ENCODE measurements at places on chromosomes 5 and 9.

- DNase-seq = no peak
Observed at GRCh38 chr9:19725970-19726369, 62.9 kb downstream of the SLC24A2 start.

DNA sequence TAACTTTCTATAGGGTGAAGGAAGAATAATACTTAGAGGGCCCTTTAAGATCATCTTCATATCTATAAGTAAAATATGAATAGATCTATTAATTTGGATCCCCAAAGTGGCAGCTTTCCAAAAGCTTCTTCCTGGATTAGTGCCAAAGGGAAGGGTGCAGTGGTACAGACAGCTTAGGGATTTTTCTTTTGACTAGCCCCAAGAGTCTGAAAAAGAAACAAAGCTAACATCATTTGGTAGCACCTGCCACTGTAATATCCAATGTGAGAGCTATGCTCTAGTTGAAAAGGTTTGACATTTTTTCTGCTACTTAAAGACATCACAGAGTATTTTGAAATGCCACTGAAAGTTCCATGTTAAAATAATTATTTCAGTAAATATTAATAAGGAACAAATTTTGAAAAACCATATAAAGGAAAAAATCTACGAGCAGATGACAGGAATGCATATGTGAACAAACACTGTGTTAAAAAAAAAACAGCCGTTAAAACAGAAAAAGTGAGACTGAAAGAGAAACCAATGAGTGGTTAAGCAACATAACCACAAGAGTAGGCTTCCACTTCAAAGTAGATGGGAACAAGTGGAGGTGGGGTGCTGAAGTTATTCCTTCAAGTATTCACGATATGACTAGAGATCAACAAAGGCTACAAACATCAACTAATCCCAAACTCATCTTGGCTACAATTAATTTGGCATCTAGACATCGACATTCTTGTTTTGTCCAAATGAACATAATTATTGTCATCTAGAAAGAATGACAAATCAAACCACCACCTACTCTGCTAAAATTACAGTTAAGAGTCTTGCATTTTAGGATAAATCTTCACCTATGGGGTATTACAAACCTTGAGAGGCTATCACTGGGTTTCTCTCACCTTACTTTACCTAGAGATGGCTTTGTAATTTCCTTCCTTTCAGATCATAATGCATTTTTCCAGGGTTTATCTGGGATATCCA is 137.5 kb downstream of the CPLANE1 start:
- DNase-seq = no peak

- DNase-seq = no peak
Observed at GRCh38 chr5:147384346-147385193, 125.3 kb downstream of the DPYSL3 start.

GRCh38 chr5:92998456-92998855 is 582.6 kb downstream of the NR2F1-AS1 start:
- DNase-seq = no peak

- DNase-seq = no peak
Observed at GRCh38 chr5:177183766-177184360, 50.3 kb downstream of the NSD1 start.

DNA sequence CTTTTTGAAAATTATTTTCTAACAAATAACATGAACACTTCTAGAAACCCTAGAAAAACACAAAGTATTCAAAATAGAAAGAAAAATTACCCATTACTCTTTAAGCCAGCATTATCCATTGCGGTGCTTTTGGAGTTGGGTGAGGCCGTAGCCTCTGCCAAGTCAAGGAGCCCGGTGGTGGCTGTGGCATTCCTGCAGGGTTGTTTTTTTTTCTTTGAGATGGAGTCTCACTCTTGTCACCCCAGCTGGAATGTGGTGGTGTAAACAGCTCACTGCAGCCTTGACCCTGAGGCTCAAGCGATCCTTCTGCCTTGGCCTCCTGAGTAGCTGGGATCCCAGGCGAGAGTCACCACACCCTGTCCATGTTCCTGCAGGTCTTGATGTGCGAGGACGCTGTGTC is 8.2 kb upstream of the AHRR start:
- no peak for DNase-seq

DNA sequence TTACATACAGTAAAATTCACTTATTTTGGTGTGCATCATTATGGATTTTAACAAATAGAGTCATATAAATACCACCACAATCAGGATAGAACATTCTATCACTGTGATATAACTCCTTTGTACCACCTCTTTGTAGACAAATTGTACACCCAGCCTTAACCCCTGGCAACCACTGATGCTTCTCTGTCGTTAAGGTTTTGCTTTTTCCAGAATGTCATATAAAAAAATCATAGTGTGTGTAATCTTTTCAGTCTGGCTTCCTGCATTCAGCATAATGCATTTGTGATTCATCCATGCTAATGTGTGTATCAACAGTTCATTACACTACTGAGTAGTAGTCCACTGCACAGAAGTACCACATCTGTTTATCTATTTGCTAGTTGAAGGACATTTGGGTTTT is 81.2 kb downstream of the ARSB start:
- DNase-seq = no peak

- no peak for DNase-seq
Observed at GRCh38 chr9:120394058-120394669, 185.8 kb downstream of the CDK5RAP2 start.

- no peak for DNase-seq
Observed at GRCh38 chr5:160272264-160272663, 40.1 kb downstream of the CCNJL start.

- DNase-seq = no peak
Observed at GRCh38 chr9:19271081-19271480, 40.6 kb downstream of the DENND4C start.

DNA sequence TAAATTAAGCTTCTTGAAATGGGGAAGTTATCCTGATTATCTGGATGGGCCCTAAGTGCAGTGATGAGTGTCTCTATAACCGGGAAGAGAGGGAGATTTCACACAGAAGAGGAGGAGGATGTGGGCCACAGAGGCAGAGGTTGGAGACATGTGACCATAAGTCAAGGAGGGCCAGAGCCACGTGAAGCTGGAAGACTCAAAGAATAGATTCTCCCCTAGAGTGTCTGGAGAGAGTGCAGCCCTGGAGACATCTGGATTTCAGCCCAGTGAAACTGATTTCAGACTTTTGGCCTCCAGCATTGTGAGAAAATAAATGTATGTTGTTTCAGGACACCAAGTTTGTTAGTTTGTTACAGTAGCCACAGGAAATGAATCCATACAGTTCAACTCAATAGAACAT is 442.9 kb downstream of the NTRK2 start:
- DNase-seq = no peak

- DNase-seq = no peak
Observed at GRCh38 chr9:133919253-133920115, 72.6 kb downstream of the VAV2 start.

GRCh38 chr5:91562922-91563321 is 179.8 kb upstream of the ARRDC3 start:
- DNase-seq = no peak

DNA sequence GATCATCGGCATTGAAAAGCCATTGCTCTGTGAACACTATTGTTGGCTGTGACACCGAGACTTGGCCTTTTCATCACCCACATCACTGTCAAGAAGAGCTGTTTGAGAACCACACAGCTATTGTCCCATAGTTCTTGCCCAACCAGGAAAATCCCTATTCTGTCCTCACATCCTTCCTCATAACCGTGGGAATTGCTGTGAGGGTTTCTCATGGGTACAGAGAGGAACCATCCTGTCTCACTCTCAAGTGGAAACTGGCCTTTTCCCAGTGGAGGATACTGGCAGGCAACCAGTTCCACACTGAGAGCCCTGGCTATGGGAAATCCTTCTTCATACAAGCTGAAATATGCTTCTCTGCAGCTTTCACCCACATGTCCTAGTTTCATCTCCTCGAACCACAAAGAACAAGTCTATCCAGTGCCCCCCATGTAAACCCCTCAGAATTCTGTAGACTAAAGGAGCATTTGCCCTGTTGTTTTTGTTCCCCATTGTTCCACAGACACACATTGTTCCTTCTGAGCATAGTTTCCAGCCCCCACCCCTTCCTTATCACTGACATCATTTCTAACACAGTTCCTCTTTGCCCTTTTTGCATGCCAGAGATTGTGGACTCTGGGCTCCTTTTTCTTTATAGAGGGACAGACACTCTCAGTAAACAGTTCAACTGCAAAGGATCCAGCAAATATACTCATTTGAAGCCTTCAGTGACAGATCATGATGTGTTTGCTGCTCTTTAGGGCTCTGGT is 57.8 kb upstream of the C5orf46 start:
- no peak for DNase-seq

GRCh38 chr9:130997925-130998596 is 10.9 kb upstream of the LAMC3 start:
- DNase-seq = peak; percentile 82

DNA sequence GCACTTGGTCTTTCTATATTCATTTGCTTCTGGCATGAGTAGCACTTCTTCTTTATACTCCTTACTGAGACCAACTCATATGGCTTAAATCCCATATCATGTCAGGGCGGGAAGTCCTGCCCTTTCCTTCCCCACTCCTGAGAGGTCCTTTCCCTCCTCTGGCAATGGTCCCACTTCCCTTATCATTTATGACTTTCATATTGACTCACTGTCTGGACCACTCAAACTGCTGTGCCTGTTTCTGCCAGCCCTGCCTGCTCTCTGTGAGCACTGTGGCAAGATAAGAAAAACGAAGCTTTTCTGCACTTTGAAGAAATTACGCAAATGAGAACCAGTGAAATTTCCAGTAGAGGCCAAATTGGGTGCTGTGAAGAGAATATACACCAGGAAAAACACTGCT is 58.1 kb downstream of the ZNF474 start:
- DNase-seq = no peak

DNA sequence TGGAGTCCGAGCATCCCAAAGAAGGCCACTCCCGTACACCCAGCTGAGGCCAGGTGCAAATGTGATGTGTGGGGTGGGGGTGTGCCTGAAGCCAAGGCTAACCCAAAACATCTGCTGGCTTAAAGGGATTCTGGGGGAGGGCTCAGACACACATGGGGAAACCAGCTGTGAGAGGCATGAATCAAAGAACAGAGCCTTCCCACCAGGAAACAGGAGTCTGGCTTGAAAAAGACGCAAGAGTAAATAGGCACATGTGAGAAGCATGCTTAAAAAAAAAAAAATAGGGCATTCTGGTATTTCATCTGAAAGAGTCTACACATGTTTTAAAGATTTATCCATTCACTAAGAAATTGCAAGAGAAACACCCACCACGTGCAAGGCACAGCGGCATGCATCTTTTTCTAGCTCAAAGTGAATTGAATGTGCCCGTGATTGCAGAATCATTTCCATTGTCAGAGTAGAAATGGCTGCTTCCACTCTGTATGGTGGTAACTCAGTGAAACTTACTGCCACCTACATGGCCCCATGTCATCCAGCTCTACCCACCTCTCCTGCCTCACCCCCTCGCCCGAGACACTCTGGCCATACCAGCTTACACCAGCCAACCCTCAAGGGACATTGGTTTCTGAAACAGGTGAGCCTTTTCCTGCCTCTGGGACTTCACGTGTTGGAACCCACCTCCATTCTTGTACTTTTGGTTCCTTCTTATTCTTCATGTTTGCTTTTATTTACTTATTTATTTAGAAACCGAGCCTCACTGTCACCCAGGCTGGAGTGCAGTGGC is 71.5 kb downstream of the SEMA5A start:
- DNase-seq = no peak

- no peak for DNase-seq
Observed at GRCh38 chr9:126390923-126391322, 64.3 kb downstream of the MVB12B start.

GRCh38 chr5:95390812-95391492 is at the start of gene FAM81B:
Gene FAM81B, plus strand, starts transcription at chr5:95391366. Its CDS starts 24 bp downstream, at chr5:95391390.
- peak; percentile 6 for DNase-seq

DNA sequence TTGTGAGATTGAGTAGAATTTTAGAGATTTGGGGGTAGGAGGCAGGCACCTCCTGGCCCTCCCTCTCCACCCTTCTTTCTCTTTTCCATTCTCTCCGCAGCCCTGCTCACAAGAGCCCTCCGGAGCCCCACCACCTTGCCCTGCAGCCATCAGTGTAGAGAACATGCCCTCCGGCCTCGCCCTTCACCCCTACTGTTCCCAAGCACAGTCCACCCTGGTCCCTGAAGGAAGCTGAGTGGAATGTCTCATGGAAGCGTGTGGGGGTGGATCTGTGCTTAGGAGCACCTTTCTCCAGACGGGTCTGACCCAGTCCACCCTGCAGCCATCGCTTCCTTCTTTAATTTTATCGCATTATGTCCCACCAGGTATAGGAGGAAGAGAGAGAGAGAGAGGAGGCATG is 267.1 kb downstream of the NSG2 start:
- DNase-seq = no peak

DNA sequence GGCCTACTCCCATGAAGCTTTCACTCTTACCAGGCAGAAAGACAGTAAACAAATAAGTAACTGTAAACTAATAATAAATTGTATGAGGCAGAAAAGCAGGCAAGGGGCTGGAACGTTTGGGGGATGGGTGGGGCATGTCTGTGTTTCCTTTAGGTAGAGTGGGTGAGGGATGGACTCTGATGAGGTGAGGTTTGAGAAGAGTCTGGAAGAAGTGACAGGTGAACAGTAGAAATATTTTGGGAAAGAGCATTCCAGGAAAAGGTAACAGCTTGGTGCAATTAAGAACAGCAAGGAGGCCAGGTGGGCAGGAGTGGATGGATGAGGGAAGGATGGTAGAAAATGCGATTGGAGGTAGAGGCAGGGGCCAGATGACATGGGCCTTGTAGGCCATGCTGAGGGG is 56.5 kb downstream of the PTTG1 start:
- no peak for DNase-seq

GRCh38 chr9:131651599-131651998 is 88.3 kb downstream of the RAPGEF1 start:
- DNase-seq = no peak

DNA sequence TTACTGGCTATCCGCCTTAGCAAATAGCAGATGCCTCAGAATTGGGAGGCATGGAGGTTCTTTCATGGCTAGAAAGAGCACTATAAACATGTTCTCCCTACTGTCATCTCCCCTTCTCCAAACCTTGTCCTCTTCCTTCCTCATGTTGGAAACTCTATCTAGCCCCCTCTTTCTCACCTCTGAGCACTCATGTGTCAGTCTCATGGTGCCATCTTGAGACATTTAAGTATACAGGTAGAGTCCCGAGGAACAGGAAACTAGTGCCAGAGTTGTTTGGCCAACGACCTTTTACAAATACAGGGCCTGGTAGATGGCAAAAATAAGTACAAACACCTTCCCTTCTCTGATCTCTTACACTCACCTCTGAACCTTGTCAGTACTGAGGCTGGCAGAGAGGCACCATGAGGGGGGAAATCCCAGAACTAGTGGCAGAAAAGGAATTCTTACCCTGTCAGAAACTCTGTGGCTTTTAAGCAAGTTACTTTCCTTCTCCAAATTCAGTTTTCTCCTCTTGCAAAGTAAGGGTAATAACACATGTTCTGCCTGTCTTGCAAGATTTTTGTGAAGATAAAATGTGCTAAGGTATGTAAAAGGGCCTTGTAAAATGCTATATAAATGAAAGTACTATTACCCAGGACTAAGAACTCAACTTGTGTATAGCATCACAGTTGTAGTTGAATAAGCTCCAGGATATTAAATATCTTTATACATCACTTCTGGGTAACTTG is 94.1 kb upstream of the SNX2 start:
- DNase-seq = no peak

- no peak for DNase-seq
Observed at GRCh38 chr5:10534561-10535530, 29.0 kb upstream of the ANKRD33B start.

GRCh38 chr9:86486891-86487837 is 133.0 kb upstream of the TUT7 start:
- DNase-seq = peak; percentile 58

- no peak for DNase-seq
Observed at GRCh38 chr5:51452562-51452961, 69.3 kb downstream of the ISL1 start.

- no peak for DNase-seq
Observed at GRCh38 chr5:119363271-119363670, 7.5 kb downstream of the TNFAIP8 start.

- no peak for DNase-seq
Observed at GRCh38 chr5:126199467-126199866, 223.7 kb upstream of the GRAMD2B start.

Data from SW 1271 (cell line).